Tibial artery (tissue), 4 donors: ENCODE measurements at places on chromosomes 5 and 9.

GRCh38 chr9:124102363-124102762, 90.8 kb downstream of the LHX2 start:
- DNase-seq, result no peak

- DNase-seq, result no peak
These were observed 64.9 kb downstream of the SIL1 start for GRCh38 chr5:139133282-139133681.

GRCh38 chr9:27371382-27371781, 74.4 kb upstream of the EQTN start:
- no peak for DNase-seq

DNA sequence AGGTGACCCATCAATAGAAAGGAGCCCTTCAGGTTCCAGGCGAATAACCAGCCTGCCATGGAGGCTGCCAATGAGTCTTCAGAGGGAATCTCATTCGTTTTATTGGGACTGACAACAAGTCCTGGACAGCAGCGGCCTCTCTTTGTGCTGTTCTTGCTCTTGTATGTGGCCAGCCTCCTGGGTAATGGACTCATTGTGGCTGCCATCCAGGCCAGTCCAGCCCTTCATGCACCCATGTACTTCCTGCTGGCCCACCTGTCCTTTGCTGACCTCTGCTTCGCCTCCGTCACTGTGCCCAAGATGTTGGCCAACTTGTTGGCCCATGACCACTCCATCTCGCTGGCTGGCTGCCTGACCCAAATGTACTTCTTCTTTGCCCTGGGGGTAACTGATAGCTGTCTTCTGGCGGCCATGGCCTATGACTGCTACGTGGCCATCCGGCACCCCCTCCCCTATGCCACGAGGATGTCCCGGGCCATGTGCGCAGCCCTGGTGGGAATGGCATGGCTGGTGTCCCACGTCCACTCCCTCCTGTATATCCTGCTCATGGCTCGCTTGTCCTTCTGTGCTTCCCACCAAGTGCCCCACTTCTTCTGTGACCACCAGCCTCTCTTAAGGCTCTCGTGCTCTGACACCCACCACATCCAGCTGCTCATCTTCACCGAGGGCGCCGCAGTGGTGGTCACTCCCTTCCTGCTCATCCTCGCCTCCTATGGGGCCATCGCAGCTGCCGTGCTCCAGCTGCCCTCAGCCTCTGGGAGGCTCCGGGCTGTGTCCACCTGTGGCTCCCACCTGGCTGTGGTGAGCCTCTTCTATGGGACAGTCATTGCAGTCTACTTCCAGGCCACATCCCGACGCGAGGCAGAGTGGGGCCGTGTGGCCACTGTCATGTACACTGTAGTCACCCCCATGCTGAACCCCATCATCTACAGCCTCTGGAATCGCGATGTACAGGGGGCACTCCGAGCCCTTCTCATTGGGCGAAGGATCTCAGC, at the start of gene OR1K1:
TSS of gene OR1K1 (plus strand) at position 58 of the 995 bp plus-strand sequence. CDS start at position 58, 0 bp downstream.
- no peak for DNase-seq

DNA sequence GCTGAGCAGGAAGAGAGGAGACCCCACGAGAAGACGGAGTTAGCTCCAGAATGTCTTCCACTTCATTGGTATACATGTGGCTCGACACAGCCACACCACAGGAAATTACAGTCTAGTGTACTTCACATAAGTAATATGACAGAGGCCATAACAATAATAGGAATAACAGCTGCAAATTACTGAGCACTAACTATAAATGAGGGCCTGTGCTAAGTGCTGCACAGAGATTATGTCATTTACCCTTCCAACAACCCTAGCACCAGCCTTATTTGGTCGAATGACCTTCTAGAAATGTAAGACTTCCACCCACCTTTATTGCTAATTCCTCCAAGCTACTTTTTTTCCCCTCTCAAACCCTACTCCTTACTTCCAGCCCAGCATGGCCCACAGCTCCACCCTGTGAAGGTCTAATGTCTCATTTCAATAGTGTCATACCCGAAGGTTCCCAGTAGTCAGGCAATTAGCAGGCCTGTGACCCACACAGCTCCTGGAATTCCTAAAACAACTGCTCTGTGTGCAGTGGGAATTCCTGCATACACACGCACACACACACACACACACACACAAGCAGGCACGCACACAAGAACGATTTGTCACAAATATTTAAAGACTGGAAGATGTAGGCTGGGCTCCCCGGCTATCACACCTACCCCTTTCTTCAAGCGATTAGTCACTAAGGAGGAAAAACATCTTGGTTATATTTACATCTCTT, 134.5 kb downstream of the FRMD3 start:
- DNase-seq, result no peak

DNA sequence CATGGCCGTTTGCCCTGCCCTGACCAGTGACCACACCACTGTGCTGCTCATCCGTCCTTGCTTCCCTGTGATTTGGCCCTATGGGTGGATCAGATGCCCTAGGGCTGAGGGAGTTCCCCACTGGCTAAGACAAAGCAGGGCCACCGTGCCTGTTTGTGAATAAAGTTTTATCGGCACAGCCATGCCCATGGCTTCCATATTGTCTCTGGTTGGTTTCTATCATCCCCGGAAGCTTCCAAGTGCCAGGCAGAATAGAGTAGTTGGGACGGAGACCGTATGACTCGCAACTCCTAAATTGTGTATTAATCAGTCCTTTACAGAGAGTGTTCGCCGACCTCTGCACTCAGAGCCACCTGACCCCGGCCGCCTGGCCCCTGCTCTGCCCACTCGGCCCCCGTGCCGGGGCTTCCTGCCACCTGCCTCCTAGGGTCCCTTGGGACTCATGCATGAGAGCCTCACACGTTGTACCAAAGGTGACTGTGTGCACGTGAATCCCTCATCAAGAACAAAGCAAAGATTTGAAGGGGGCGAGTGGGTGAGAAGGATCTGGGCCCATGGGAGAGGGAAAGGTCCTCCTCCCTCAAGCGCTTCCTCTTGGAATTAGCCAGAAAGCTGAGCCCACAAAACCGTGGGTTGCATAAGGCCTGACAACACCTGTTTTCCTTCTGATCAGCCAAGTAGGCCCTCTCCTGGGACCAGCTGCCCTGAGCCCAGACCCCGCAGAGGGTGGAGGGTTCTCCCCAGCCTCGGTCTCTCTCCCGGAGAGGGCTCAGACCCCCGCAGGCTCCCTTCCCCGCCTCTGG, 11.7 kb upstream of the FCN2 start:
- no peak for DNase-seq

DNA sequence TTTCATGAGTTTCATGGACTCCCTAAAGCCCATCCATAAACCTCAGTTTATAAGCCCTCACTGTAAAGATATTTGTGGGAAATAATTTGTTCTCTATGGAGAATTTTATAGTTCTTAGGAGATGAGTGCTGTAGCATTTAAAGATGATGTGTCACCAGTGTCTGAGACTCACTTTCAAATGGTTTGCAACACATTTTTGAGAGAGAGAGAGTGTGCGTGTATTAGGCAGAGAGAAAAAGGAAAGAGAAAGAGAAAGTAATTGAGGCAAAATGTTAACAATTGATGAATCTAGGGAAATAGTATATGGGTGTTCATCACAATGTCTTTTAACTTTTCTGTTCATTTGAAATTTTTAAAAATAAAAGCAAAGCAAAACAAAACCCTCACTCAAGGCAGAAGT, 479.0 kb downstream of the ZSWIM6 start:
- DNase-seq, result no peak

- DNase-seq, result peak; percentile 72
These were observed 159.9 kb downstream of the LURAP1L start for GRCh38 chr9:12934545-12935272.

DNA sequence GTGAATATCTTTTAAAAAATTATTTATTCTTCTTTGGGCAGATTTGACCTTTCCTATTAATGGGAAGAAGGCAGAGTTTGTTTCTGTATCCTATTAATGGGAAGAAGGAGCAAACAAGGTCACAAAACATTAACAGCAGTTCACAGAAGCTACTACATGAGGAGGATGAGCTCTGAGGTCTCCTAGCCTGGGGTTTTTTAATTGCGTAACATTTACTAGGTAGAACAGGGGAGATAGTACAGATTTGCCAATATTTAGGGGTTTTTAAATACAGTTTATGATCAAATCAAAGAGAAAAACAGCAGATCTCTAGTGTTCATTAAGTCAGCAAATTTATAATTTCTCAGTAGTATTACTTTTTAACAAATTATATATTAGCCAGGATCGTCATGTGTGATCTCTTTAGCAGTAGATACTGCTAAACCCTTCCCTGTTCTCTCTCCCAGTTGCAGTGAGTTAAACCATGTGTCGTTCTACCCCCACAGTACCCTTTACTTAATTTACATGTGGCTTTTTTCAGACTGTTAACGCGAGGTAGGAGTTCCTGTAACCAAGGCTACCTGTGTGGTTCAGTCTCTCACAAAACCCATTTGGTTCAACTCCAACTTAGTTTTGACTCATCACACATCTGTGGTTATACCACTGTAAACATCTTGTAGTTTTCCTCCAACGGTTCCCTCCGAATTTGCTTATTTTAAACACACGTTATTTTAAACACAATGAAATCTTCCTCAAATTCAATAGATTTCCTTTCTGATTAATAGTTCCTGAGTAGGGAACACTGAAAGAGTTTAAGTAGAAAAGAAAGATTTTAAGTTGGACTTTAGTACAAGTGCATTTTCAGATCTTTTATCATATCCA, 13.3 kb downstream of the SLC25A46 start:
- DNase-seq, result no peak

GRCh38 chr9:15103290-15103689, 193.1 kb upstream of the FREM1 start:
- DNase-seq, result no peak

DNA sequence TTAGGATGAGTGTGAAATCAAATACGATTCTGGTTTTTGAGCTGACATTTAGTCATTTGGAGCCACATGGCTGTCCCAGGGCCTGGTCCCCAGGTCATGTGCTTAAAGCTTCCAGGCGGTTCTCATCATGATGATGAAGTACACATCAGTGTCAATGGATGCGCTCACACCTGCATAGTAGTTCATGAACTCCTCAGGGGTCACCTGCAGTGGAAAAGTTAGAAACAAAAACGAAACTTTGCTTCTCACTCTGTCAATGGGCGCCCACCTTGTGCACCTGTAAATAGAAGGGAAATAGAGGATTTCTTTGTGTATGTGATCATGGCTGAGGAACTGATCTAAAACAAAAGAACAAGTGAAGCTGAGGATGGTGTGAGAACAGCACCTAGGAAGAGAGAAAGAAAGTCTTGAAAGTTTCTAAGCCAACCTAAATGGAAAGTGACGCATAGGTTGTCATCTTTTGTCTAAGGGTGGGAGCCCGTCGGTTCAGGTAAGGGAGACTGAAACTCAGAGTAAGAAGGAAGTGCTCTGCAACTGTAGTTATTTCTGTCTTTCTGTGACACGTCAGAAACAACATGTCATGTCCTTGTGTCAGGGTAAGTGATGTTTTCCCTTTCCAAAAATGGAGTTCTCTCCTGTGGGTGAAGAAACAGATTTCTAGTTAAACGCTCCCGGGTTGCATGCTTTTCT, 33.8 kb downstream of the CAPSL start:
- no peak for DNase-seq

DNA sequence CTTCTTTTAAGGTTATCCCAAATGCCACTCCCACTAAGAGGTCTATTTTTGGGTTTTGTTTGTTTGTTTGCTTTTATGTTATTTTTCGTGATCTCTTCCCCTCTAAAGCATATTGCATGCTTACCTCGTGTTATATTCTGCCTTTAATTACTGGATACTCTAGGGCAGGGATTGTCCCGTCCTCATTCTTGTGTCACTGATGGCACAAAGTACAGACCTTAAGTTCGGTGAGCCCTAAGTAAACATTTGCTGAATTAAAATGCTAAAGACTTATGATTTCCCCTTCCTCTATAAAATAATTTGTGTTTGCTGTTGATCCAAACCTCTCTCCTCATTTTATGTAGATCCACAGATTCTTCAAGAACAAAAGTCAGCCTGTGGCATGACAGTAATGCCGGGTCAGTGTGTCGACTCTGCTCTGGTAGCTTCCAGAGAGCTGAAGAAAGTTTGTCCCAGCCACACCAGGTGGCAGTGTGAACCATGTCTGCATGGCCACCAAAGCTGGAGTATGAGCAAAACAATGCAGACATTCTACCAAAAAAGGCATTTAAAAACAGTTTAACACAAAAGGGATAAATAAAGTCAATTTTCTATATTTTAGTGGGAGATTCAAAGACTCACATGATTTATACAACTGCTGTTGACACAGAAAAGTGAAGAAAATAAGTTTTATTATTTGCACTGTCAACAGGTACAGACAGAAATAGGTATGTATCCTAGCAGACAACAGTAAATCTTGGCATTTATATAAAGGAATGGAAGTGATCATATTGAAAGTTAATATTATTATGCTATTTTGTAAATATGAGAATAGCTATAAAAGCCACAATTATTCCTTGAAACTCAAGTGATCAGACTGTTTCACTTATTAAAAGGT, 17.9 kb upstream of the POC5 start:
- no peak for DNase-seq

GRCh38 chr5:140969880-140970279, 3.6 kb downstream of the PCDHAC2 start:
- DNase-seq, result no peak

- no peak for DNase-seq
These were observed 1754.0 kb upstream of the ACO1 start for GRCh38 chr9:30630459-30630858.

DNA sequence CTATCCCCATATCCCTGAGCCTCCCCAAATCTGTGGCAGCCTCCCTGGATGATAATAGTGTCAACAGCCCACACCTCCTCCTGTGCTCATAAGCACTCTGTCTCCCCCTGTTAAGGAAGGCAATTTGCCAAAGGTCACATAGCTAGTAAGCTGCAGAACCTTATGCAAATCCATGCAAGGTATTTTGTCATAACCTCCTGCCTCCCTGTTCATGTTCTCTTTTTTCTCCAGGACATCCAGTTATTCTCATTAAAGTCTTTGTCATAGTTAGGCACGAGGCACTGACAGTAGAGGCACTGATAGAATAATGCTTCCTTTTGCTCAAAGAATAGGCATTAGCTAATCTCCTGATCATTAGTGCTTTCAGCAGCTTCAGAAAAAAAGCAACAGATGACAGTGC, 10.2 kb upstream of the AUH start:
- no peak for DNase-seq

- DNase-seq, result no peak
These were observed 21.5 kb downstream of the SECISBP2 start for GRCh38 chr9:89339807-89340206.

GRCh38 chr9:126360073-126360472, 33.4 kb downstream of the MVB12B start:
- no peak for DNase-seq
